ENCODE measurements at places on chromosomes 4 and X.
A peak's percentile ranks its signal among the peaks of the same experiment; 100 is the strongest.

DNA sequence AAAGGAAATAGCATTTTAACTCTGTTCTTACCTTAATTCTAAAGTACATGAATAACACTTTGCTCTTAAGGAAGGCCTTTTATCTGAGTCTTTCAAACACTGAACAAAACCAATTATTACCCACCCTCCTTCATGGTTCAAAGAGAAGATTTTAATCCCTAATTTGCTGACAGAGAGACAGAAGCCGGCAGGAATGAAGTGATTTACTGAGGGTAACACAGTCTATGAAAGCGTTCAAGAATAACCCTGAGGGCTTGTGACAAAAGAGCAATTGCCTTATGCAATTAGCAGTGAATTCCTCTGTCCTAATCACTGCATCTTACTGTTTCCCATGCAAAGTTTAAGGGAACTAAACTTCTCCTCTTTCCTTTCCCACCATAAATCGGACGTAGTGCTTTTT lies 144.1 kb downstream of the PACRGL start:
- DNase-seq, result no peak

DNA sequence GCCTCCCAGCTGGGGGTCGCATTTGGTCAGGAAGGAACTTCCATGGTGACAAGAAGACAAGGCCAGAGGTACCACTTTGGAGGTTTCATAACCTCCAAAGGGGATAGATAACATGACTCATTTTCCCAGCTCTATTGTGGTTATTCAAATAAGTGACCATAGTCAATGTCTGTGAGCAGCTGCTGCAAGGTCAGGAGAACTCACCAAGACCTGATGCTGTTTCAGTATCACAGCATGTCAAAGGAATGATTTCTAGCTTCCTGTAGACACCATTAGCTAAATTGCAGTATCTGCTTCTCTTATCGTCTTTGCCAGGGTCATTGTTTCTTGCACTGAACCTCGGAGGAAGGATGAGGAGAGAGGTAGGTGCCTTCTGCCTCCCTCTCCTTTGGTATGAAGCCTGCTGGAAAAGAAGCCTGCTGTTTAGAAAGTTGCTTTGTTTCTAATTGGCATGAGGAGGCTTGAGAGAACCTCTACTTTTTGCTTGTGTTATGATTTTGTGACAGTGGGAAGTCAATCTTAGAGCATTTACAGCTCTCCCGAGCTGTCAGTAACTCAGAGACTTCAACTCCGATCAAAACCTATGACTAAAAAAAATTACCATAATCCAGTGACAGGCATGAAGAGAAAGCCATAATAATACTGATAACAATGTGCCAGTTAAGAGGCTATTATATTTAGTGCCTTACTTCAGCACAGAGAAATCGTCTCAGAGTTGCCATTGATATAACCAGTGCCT lies 38.0 kb upstream of the GATB start:
- no peak for DNase-seq

DNA sequence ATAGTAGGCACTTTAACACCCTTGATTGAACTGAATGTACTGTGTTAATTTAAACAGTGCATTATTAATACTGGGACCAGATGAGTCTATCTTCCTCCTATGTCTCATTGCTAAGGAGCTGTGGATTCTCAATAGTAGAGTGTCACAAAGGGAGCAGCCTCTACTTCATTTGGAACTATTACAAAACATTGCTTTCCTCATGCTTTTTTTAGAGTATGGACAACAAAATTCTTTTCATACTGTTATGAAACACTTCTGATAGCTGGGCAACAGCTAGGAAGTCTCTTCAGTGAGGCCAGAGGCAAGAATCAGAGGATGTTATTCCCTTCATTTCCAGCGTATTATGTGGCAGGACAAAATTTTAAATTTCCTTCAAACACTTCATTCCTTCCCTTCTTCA lies 160.8 kb downstream of the FBXO8 start:
- no peak for DNase-seq

GRCh38 chr4:15868826-15869413 lies 69.6 kb downstream of the FGFBP1 start:
- DNase-seq, result no peak

DNA sequence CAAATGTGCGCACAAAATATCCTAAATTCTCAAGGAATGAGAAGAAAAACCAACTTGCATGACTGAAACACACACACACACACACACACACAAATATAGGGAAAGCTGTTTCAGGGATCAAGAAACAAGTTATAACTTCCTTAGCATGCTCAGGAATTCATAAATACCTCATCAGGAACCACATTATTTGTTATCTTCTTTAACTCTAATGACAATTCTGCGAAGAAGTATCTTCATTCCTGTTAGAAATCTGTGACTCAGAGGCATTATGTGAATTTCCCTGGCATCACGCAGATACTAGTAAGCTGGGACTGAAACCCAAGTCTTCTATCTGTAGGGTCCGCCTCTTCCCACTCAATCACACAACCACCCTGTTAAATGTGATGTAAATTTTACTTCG lies 30.3 kb downstream of the TMPRSS11A start:
- no peak for DNase-seq

GRCh38 chrX:25873196-25873595 lies 264.9 kb upstream of the MAGEB18 start:
- DNase-seq, result peak; percentile 11

DNA sequence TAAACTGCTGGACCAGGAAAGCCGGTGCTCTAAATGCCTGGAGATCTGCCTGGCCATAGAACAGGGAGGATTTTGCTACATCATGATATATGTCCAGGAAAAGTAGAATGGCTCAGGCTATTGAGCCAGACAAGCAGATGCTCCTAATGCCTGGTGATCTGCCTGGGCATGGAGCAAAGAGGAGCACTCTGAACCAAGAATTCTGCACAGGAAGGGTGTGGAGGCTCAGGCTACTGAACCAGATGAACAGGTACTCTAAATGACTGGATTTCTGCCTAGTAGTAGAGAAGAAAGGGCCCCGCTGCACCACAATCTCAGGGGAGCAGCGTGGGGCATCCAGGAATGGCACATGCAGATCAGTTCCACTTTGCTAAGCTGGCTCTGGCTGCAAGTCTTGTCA lies 607.9 kb downstream of the ANKRD50 start:
- DNase-seq, result no peak

GRCh38 chr4:181372014-181372413 lies 871.2 kb upstream of the TENM3 start:
- DNase-seq, result no peak

- no peak for DNase-seq
Measured at GRCh38 chr4:134365852-134366251, 164.3 kb upstream of the PABPC4L start.

- DNase-seq, result no peak
Measured at GRCh38 chr4:80035336-80035735, 37.7 kb downstream of the ANTXR2 start.

DNA sequence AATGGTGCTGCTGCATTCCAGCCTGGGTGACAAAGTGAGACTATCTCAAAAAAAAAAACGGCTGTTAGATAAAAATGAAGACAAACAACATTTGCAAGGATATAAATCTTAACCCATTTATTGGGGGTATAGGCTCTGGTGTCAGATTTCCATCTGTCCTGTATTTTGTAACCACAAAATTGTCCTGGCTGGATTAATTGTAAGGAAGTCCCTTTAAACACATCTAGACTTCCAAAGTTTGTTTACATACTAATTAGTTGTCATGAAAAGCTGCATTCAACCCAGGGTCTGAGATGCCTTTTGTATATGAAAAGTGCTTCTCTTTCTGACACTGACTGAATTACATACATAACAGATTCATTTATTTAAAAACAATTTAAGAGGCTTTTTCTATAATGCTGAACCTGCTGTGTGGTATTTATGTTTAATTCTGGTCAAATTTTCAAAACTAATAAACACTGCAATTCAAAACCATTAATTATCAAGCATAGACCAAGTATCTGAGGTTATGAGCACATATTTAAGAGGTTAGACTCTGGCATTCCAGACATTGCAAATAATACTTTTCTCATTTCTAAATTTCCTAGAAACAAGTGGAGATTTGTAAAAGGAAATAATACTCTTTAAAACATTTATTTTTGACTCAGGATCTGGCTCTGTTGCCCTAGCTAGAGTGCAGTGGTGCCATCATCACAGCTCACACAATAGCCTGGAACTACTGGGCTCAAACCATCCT lies 17.5 kb upstream of the UGDH start:
- DNase-seq, result no peak

- no peak for DNase-seq
Measured at GRCh38 chr4:126784966-126785580, 847.7 kb upstream of the INTU start.

DNA sequence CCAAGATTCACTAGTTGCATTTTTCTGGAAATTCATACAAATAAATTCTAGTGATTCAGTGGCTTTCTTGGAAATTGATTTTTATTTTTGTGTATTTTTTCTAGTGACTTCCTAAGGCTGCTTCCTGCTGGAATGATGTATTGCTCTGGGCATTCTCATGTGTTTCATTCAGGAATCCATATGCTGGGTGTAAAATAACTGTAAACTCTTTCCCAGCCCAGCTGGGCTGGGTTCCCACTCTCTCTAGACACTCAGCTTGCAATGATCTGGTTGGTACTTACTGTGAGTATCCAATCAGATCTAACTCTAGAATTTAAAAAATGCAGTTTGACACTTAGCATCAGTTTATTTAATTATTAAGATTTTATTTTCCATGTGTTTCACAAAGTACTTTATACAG lies 882.2 kb downstream of the STIM2 start:
- DNase-seq, result no peak

DNA sequence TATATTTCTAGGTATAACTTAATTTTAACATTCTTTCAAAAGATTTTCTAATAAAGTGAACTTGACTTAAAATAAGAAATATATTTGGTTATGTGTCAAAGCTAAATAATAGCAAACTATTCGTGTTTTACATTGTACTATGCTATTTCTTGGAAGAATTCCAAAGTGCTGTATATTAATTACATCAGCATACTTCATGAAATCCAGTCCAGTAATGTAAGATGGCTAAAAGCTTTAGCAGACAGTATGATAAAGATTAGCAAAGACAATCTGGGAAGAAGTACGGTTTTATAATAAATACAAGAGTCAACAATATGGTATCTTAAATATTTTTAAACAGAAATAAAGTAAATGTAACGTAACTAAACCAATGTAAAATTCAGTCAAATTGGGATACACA lies 125.7 kb downstream of the FSTL5 start:
- no peak for DNase-seq

DNA sequence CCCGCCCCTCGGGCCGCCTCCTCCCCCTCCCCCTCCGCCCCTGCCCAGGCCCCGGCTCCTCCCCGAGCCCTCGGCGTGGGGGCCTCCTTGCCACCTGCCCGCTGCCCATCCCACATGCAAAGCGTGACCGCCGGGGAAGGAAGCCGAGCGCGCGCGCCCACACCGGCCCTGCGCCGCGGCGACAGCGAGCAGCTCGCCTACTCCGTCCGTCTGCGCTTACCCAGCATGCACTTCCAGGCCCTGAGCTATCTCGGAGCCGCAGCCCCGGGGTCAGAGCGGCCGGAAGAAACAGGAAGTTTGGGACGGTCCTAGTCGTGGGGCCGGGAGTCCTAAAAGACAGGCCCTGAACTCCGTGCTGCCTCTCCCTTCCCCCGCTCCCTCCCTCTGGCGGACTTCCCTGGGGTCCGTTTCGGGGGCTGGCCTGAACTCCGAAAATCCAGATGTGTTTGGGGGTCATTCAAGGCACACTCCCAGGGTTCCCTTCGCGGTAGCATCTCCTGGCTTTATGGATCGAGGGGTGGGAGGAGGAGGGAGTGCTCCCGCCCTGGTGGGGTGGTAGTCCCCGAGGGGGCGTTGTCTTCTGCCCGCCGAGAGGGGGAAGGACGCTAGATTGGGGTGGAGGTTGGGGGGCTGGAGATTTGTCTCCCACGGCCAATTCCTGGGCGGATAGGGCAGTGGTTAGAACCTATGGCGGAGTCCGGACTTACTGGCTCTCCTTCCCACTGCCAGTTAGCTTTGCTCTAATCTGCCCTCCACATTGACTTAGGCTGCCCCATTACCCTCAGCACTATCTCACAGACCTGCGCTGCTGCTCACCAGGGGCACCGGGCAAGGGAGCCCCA lies 25.0 kb upstream of the BCORL1 start:
- DNase-seq, result no peak

GRCh38 chr4:112214390-112215264 lies 17.0 kb upstream of the AP1AR start:
- DNase-seq, result no peak

GRCh38 chr4:73599182-73599581 lies 21.1 kb downstream of the RASSF6 start:
- DNase-seq, result no peak

GRCh38 chr4:168791376-168791775 lies 218.7 kb downstream of the CBR4 start:
- no peak for DNase-seq

DNA sequence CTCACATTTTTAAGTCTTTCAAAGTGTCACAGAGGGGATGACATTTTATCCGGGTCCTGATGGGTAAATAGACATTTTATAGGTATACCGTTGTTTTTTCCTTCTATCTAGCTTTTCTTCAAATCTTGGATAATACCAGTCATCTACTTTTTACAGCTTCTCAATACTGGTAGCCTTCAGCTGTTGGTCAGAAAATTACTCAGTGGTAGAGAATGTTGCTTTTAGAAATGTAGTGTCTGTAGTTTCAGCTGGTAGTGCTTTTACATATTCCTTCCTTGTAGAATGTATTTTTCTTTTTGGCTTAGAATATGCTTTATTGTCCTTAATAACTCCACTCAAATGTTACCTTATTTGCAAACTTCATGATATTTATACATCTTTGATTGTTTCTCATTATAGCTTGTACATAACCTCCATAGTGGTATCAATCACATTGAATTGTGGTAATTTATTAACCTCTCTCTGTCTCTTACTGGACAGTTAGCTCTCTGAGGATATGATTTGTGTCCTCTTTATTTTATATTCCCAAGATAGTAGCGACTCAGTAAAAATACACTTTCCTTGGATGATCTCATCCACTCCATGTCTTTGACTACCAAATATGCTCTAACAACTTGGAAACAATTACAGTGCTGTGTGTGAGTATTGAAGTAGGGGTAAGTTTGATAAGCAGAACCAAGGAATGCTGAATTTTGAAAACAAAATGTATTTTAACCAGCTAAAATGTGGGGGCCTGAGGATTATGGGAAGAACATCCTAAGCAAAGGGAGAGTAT lies 53.8 kb downstream of the RAP1GDS1 start:
- DNase-seq, result peak; percentile 35

GRCh38 chr4:141158219-141158618 lies 24.9 kb upstream of the RNF150 start:
- DNase-seq, result peak; percentile 40

GRCh38 chr4:76809594-76810305 lies 88.2 kb downstream of the SOWAHB start:
- peak; percentile 16 for DNase-seq

DNA sequence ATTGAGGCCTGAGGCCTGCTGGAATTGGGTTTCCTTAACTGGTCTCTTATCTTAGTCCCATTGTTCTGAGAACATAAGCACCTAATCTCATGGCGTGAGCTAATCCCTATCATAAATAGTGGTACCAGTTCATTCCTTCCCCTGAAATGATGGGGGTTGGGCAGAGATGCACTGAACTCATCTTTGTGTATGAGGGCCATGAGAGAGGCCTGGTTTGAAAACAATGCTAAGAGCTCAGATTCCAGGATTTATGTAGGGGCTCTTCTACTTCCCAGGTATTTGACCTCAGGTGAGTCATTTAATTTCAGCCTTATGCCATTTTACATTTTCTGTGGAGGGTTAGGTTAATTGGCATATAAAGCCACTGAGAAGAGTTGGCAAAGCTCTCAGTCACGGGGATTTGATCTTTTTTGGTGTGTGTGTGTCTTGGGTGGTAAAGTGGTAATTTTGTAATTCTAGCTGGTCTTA lies 4.4 kb downstream of the RBM3 start:
- no peak for DNase-seq
